ENCODE measurements at places on chromosomes 7 and 10. TPM values are rescaled to one million over a fixed set of nuclear protein-coding genes. Genes with fewer than 3 reads are reported as not detected.

- no peak for DNase-seq
Measured at GRCh38 chr10:21238717-21239116, 286.8 kb downstream of the SKIDA1 start.

GRCh38 chr7:138169441-138169851 lies 93.2 kb downstream of the AKR1D1 start:
- no peak for DNase-seq

DNA sequence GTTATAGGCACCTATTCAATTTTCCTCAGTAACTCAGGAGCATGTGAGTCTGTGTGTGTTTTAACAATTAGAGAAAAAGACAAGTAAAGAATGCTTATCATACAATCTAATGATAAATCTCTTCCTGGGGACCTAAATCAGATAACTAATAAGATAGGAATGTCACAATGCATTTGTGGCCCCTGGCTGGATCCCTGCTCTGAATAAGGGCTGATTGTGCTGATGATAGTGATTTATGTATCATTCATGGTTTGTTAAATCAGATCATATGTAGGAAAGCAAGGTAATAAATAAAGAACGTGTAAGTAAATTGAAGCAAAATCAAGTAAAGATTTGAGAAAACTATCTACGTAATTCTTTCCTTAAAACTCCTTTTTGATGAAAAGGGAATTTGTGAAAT lies 145.9 kb downstream of the C7orf25 start:
- DNase-seq = no peak

GRCh38 chr7:157297185-157297584 lies 39.6 kb upstream of the DNAJB6 start:
- no peak for DNase-seq

GRCh38 chr7:71173955-71174354 lies 42.0 kb downstream of the GALNT17 start:
- DNase-seq = no peak

- DNase-seq = no peak
Measured at GRCh38 chr10:107081644-107082043, 82.9 kb downstream of the SORCS1 start.

GRCh38 chr10:100340948-100341847 lies 5.8 kb upstream of the SCD start:
- no peak for DNase-seq

GRCh38 chr10:244227-244626 lies 109.0 kb downstream of the ZMYND11 start:
- no peak for DNase-seq

GRCh38 chr10:79400146-79401004 lies 45.0 kb downstream of the ZCCHC24 start:
- DNase-seq = no peak

GRCh38 chr10:2053805-2054204 lies 316.5 kb upstream of the ADARB2 start:
- no peak for DNase-seq

- DNase-seq = no peak
Measured at GRCh38 chr7:116633131-116633988, 38.6 kb upstream of the MET start.

DNA sequence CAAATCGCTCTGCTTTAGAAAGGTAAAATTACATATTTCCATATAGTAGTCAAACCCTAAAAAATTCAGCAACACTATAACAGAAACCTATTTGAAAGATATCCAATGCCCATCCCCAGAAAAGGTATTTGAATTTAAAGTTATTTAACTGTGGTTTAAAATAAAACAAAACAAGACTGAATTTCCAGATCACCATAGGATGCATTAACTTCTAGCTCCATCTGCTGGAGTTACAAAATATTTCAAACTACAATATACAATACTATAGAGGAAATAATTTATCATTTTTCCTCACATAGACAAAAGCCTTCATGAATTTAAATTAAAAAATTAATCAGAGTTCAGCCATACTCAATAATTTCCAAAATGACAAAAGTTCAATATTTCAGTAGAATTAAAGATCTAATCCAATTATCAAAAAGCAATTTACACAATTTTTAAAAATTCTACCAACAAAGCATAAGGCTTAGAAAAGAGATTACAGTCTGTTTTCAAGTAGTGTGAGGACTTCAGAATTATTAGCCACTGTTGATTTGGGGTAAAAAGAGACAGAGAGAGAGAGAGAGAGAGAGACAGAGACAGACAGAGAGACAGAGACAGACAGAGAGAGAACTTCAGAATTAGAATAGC lies 75.9 kb downstream of the LMBR1 start:
- no peak for DNase-seq

GRCh38 chr7:50648076-50648475 lies 82.9 kb upstream of the DDC start:
- DNase-seq = no peak

DNA sequence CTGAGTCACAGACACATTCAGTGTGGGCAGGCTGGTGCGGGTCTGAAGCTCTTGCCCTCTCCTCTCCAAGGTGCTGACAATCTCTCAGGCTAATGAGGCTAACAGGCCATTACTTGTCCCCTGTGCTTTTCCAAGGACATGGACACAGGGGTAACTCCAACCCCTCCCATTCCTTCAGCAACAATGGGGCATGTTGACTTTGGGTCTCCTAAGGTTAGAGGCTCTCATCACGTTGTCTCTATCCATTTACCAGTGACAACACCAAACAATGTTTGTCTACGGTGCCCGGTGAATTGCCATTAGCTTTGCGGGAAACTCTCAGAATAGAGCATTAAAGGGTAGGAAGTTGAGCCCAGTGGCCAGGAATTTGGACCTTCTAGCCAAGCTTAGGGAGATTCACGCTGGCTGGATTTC lies 101.6 kb upstream of the TNS3 start:
- no peak for DNase-seq

DNA sequence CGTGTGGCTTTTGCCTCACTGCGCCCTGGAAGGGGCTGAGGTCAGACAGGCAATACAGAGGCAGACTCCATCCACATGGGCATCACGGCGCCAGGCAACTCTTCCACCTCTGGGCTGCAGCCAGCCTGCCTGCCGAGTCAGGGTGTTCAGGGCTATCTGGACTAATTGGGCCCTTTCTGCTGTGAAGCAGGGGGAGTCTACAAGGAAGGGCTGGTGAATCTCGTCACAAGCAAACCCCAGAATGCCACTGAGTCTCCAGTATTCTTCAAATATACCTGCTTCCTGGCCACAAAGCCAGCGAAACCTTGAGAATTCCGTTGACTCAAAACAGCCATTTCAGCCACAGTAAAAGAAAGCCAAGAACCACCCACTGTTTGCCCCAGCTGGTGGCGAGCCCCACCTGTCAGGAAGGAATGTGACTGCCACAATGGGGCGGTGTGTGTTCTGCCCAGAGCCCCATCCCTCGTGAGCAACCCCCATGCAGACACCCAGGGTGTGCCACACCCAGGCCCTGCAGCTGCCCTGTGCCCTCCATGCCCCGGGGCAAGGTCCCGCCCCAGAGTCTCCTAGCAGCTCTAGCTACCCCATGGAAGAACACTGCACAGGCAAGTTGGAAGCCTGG lies 117.3 kb downstream of the FAM53B start:
- no peak for DNase-seq

- peak; percentile 90 for DNase-seq
Measured at GRCh38 chr10:47405857-47406547, 21.9 kb upstream of the ZNF488 start.

GRCh38 chr7:87816389-87816788 lies 59.8 kb downstream of the SLC25A40 start:
- no peak for DNase-seq

The CSTF2T gene
- total RNA-seq = 18.3 TPM

The STOX1 gene
- 9.1 TPM for total RNA-seq

The ZNF273 gene
- 2.7 TPM for total RNA-seq

The FAM237B gene
- total RNA-seq = not detected

The ST8SIA6 gene
- 1.2 TPM for total RNA-seq

The GBX1 gene
- total RNA-seq = not detected
